ENCODE measurements at places on chromosomes 1 and 21. TPM values are rescaled to one million over a fixed set of nuclear protein-coding genes. Genes with fewer than 3 reads are reported as not detected.
A peak's percentile ranks its signal among the peaks of the same experiment; 100 is the strongest.

GRCh38 chr1:84635429-84635828 lies 54.8 kb downstream of the SSX2IP start:
- no peak for DNase-seq

DNA sequence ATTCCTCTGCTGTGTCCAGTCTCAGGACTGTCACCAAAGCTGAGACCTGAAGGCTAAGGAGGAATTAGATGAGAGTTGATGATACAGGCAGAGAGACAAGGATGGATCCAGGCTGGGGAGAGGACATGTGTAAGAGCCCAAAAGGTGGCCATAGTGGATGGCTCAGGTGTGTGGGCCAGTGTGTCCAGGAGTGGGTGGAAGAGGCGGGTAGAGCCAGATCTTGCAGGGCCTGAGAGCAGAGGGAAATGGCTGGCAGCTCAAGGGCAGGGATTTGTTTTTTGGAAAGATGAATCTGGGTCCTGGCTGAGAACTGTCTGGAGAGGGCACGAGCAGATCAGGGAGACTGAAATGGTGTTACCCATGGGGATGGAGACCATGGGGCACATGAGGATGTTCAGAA lies 38.1 kb downstream of the AZIN2 start:
- DNase-seq = no peak

DNA sequence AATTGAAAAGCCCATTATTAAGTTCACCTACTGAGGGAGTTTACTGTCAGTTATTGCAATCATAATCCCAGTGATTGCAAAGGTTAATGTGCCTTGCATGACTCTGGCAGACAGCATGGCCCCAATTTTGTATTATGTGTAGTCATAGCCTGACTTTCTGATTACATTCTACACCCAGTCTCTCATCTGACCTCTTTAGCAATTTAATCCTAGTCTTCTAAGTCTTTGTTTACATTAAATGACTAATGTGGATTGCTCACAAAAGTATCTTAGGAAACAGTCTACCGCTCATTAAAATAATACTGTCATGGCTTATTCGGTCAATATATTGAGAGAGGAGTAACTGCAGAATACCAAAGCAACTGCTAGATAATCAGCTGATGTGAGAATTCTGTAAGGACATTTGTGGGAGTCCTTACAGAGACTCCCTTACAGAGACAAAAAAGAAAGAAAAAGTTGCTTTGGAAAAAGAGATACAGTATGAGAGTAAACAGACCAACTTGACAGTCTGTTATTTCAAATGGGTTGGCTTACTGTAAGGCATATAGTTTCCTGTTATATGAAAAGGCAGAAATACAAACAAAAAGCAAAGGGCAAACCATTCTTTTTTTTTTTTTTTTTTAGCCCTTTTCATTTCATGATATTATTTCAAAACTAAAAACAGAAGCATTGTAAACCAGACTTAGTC lies 42.8 kb downstream of the SMG7 start:
- peak; percentile 62 for DNase-seq

Gene HAO2
- total RNA-seq = not detected

Measured in RPMI7951 (cell line).